Gastroesophageal sphincter (tissue), 4 donors: ENCODE measurements at places on chromosomes 2 and 18.

GRCh38 chr2:64929333-64929732, 59.9 kb upstream of the SLC1A4 start:
- no peak for ATAC-seq

GRCh38 chr2:28754321-28754720, 2.7 kb downstream of the PPP1CB start:
- ATAC-seq, result no peak

- no peak for ATAC-seq
Measured at GRCh38 chr2:188209218-188209617, 82.5 kb upstream of the GULP1 start.

GRCh38 chr2:70835643-70836042, at the start of gene CD207:
Gene CD207, minus strand, starts transcription at chr2:70835816. Its CDS starts 40 bp downstream, at chr2:70835776.
- ATAC-seq, result no peak

DNA sequence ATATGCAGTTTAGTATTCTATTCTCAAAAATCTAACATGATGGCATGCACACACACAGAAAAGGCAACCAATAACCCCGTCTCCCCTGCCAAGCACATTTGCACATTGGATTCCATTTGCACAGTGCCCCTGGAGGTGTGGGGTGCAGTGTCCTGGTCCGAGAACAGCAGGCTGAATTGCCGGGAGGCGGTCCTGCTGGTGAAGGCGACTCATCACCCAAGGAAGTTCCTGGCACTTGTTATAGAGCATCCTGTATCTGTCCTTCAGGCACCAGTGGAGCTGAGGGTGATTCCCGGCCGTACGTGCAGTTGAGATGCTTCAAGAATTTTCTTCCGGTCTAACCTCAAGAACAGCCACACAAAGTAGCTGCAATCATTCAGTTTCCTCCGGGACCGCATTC, 73.0 kb upstream of the RAB12 start:
- no peak for ATAC-seq

DNA sequence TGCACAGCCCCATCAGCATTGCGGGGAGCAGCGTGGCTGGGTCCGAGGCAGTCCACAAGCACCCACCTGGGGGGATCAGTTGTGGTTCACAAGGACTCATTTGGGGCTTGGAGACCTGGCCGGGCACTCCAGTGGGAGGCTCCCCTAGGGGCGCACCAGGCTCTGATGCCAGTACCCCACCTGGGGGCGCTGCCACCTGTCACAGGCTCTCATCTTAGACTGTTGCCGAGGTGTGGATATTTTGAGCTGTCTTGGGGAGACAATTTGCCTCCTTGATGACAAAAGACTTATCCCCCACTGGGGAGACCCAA, 3.0 kb downstream of the ADRA2B start:
- ATAC-seq, result no peak

GRCh38 chr2:204900910-204901309, 355.6 kb downstream of the PARD3B start:
- no peak for ATAC-seq

- ATAC-seq, result no peak
Measured at GRCh38 chr2:202133200-202133908, 60.3 kb downstream of the KIAA2012 start.

GRCh38 chr2:146229508-146230155, 1615.2 kb upstream of the ACVR2A start:
- ATAC-seq, result no peak

- no peak for ATAC-seq
Measured at GRCh38 chr2:45769854-45770576, 118.5 kb downstream of the PRKCE start.

DNA sequence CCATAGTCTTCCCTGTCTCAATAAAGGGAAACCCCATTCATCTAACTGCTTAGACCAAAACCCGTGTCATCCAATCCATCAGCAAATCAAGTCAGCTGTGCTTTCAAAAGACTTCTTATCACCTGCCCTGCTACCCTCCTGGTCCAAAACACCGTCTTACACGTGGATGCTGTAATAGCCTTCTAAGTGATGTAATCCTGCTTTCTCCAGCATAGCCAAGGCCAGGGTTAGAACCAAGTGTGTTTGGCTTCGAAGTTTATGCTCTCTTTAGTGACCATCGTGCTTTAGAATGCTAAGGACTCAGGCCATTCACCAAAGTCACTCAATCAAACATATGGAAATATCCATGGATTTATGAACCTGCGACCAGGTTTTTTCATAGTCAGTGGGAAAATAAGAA, 25.5 kb downstream of the NEB start:
- ATAC-seq, result no peak

GRCh38 chr2:207093234-207093633, 72.5 kb downstream of the KLF7 start:
- ATAC-seq, result no peak

GRCh38 chr2:240811346-240812300, 8.4 kb downstream of the KIF1A start:
- no peak for ATAC-seq

GRCh38 chr2:102436323-102436722, 13.4 kb downstream of the IL18RAP start:
- ATAC-seq, result no peak

- no peak for ATAC-seq
Measured at GRCh38 chr2:239805414-239805813, 219.7 kb downstream of the NDUFA10 start.

- no peak for ATAC-seq
Measured at GRCh38 chr18:61995618-61996017, 102.8 kb upstream of the RNF152 start.

DNA sequence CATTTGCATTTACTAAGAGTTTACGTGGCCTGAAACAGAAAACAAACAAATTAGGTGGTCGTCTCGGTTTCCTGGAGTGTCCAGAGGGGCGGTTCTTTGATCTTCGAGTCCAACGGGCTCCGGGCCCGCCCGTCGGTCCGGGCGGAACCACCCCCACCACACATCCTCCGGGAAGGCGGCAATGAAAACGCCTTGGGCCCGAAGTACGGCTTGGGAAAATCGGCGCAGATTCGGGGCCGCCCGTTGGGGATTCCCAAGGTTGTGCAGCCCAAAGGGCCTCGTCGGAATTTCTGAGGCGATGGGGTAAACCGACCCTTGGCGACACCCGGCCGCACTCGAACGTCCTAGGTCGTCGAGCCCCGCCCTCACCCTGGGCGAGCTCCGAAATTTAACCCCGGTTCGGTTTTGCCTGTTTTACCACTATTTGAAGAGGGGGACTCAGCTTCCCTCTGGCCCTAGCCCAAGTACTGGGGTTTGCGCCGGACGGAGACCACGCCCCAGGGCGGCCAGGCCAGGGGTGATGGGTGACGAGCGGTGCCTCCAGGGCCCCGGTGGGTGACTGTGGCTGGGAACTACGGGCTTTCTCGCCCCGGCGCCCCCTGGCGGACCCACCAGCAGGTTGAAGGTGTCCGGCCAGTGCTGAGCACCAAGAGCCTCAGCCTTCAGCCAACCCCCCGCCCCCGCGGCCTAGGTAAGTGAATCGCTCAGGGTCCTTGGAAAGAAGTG, 1.9 kb upstream of the CFAP53 start:
- peak; percentile 76 for ATAC-seq

DNA sequence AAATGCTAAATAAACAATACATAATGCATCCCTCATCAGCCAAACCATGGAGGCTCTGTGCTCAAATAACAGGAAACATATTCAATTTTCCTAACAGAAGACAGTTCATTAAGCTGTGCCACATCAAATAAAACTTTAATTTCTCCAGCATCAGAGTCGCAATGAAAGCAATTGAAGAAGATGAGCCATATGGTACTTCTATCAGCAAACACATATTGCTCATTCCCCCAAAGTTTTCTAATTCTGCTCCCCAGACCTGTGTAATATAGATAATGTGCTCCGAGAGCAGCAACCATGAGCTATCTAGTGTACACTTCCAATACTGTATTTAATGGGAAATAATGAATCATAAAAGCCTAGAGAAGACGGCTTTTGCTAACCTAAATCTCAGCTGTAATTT, 263.2 kb downstream of the MEIS1 start:
- no peak for ATAC-seq

GRCh38 chr2:169184074-169184473, 114.7 kb downstream of the DHRS9 start:
- no peak for ATAC-seq

DNA sequence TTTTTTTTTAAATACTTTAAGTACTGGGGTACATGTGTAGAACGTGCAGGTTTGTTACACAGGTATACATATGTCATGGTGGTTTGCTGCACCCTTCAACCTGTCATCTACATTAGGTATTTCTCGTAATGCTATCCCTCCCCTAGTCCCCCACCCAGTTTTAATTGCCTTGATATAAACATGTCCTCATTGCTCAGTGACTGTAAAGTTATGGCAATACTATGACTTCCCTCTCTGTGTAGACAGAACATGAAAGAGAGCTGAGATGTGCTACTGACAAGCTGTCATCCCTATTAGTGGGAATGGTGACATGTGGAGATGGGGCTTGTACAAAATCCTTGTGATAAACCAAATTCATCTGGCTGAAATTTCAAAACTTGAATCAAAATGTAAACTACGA, 449.7 kb upstream of the TRIB2 start:
- ATAC-seq, result no peak

DNA sequence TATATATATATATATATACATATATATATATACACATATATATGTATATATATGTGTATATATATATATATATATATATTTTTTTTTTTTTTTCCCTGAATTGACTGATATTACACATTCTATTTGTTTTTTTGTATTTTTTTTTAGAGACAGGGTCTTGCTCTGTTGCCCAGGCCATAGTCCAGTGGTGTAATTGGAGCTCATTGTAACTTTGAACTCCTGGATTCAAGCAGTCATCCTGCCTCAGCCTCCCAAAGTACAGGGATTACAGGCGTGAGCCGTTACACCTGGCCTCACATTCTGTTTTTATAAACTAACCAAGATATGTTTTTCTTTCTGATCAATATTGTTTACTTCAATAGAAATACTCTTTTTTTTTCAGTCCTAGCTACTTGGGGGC, 26.2 kb downstream of the NCAPH start:
- no peak for ATAC-seq

DNA sequence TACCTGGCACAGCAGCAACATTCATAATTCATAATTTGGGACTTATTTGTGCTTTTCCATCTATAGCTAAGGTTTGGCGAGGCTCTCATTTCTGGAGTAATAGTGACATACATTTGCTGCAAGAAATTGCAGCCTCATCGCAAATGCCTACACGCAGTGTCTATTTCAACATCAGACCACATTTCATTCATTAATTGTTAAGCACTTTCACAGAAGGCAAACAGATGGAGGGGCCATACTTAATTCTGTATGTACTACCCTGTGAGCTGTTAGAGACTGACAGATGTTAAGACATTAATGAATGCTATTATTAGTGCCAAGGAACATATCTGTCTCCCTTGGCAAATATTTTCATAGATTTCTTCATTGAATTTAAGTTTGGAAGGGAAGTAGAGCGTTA, 125.7 kb downstream of the UXS1 start:
- no peak for ATAC-seq

GRCh38 chr18:63220903-63221302, 98.7 kb downstream of the BCL2 start:
- no peak for ATAC-seq

DNA sequence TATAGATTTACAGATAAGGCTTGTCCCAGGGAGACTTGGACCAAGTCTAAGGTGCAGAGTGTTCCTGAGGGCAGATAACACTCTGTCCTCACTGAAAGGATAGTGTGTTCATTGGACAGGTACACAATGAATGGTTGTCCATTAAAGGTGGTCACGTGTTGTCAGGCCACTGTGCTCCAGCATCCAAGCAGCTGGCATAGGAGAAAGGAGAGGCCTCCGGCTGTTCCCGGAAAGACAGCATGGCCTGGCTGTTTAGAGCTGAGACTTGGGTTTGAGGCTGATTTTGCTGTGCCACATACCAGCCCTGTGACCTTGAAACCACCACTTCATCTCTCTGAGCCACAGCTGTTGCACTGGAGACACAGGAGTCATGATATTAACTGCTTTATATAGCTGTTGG, 19.6 kb upstream of the SULT1C3 start:
- ATAC-seq, result no peak

- no peak for ATAC-seq
Measured at GRCh38 chr2:86789687-86790133, 1.0 kb downstream of the CD8A start.

- ATAC-seq, result peak; percentile 58
Measured at GRCh38 chr2:20027705-20028434, 15.4 kb upstream of the MATN3 start.

- ATAC-seq, result no peak
Measured at GRCh38 chr2:229249536-229249935, 21.6 kb downstream of the PID1 start.

GRCh38 chr2:218397463-218397819, 2.2 kb upstream of the CTDSP1 start:
- no peak for ATAC-seq

DNA sequence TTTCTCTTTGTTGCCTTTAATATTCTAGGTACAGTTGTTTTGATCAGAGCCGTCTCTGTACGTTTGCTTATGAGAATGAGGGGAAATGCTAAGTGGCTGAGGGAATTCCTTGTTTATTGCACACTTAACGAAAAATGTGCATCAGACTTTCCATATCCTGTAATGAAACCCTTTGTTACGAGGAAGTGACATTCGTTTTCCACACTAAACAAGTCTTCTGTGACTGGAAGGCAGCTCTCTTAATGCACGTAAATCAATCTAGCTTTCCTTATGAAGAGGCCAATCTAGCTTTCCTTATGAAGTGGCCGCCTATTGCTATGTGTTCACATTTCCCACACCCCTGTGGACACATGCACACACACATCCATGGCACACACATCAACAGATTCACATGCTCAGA, 186.2 kb downstream of the SNTG2 start:
- no peak for ATAC-seq
